MCF 10A (cell line): ENCODE measurements at places on chromosomes 6 and 20. TPM values are rescaled to one million over a fixed set of nuclear protein-coding genes. Genes with fewer than 3 reads are reported as not detected.

GRCh38 chr6:35247642-35248231 lies 11.8 kb upstream of the ZNF76 start:
- DNase-seq: no peak

GRCh38 chr20:37932919-37933318 lies 30.0 kb downstream of the VSTM2L start:
- no peak for DNase-seq

GRCh38 chr6:132866762-132867449 lies 52.5 kb downstream of the RPS12 start:
- DNase-seq: no peak

- no peak for DNase-seq
Observed at GRCh38 chr6:76706631-76707030, 634.2 kb upstream of the IMPG1 start.

RAMACL gene
- total RNA-seq: 5.3 and 5.8 TPM in 2 replicates

DNA sequence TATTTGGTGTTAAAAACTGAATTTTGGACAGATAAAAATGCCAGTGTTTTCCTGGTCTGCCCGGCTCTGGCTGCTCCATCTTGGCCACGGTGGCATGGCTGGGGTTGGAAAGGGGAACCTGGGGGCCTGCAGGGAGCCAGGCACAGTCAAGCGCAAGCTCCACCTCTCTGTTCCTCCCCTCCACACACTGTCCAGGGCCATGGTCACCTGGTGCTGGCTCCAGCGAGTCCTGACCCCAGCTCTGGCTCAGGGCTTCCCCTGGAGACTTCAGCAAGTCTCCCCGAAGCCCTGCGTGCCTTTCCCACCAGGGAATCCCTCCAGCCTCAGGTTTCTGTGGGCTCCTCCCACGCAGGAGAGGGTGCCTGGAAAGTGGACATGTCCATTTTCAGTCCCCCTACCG lies 298.5 kb downstream of the QKI start:
- no peak for DNase-seq

DNA sequence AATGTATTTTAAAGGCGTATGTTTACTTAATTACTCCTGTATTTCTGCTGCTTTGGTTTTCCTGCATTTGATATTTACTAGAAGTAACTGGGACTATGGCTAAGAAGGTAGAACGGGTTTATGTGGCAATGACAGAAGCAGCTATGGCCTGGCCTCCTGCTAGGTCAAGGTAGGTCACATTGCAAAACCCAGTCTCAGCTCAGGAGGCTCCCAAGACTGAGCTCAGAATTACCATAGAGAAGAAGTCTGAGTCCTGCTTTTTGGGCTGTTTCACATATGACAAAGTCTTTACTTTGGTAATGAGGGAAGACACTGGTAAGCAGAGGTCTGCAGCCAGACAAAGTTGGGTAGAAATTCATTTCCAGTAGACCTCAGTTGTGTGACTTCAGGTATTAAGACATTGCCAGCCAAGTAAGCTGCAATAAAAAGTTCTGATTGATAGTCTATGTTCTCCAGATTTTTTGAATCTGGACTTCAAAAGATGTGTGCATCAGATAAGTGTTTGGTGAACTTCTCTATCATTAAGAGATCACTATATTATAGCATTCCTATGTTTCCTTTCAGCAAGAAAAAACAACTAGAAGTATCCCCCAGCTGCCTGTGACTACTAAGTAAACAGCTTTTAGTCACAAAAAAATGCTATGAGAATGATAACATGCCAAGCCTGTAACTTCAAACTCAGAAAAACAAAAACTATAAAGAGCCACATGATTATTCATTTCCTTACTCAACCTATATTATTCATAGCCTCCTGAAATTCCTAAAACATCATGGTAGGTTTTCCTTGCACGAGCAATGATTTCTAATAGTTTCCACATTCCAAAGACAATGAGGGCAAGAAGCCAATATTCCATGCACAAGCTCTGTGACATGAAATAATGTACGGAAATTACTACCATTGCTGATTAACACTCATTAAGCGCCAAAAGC lies 312.3 kb downstream of the HAO1 start:
- DNase-seq: peak; percentile 63

OPRL1 gene
- 0.12 and 0.15 TPM in 2 replicates for total RNA-seq

HLA-DQB1 gene
- not detected in 2 replicates for total RNA-seq

GRCh38 chr6:7042654-7043545 lies 64.9 kb upstream of the RREB1 start:
- no peak for DNase-seq

MEP1A gene
- total RNA-seq: not detected in 2 replicates

DNA sequence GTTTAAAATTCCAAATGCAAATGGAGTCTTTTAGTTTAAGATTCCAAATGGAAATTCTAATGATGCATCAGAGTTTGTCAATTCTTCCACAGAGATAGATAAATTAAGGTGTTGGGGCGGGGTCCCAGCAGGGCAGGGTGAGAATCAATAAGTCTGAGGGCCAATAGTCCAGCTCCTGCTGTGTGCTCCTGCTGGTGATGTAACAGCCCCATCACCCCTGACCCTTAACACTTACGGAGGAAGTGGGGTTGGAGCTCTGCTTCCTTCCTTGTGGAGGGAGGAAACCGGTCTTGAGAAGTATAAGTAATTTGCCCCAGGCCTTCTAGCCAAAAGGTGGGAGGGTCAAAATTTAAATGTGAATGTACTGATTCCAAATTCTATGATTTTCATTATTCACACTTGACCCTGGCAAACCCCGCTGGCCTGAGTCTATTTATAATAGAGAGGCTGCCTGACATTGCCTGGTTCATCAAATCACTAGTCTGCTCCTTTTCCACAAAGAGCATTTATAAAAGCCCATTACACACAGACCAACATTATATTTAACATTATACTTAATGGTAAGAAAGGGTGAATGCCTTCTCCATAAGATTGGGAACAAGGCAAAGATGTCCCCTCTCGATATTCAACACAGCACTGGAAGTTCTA lies 17.2 kb downstream of the ZBTB2 start:
- DNase-seq: no peak

DNA sequence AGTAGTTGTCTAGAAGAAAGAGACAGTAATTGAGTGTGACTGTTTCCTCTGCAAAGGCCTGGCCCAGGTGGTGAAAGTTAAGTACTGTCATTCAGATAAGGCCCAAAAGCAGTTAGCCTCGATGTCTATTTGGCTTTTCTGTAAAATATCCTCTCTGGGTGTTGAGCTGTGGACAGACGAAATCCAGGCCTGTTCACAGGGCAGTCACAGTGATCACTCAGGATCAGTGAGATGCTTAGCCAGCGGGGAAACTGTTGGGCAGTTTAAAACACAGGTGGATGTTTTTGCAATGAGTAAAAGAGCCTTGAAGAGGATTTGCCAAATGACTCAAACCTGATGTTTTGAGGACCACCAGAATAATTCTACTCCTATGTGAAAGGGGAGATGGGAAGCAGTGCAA lies 22.0 kb upstream of the PRDM1 start:
- DNase-seq: no peak

GRCh38 chr6:148364056-148364824 lies 21.6 kb downstream of the SASH1 start:
- DNase-seq: peak; percentile 46

- no peak for DNase-seq
Observed at GRCh38 chr6:70404658-70405057, 8.7 kb upstream of the FAM135A start.

DNA sequence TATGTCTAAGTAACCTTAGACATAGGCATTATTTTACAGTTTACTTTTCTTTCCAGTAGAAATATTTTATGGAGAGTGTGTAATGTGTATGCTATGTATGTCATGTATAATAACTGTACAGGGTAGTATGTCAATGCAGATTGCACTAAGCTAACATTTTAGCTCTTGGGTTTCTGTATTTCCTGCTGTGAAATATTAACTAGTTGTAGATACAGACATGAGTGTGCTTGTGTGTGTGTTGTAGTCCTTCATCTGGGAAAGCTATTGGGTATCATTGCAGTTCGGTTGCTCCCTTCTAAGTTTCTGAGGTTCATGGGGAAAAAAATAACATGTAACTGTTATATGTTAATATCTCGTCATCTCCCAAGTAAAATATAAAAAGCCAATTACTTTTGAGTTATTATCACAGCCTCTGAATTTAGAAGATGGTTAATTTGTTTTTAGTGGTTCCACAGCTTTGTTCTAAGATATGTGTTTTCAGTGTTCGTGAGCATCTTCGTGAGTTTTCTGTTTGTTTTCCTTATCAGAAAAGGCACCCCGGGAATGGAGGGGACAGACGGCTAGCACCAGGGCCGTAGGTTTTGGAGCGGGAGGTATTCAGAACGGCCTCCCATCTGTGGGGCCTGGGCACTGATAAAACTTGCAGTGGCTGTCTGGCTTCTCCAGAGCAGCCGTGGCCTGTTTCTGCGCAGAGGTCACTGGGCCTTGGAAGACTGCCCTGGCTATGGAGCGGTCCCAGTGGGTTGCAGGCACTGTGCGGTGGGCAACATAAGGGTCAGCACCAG lies 215.0 kb downstream of the ARID1B start:
- DNase-seq: no peak

PRL gene
- total RNA-seq: not detected in 2 replicates

- no peak for DNase-seq
Observed at GRCh38 chr20:43846516-43846905, 68.1 kb upstream of the TOX2 start.

HSPA1B gene
- total RNA-seq: 29.8 and 51.6 TPM in 2 replicates

GRCh38 chr6:47256361-47256760 lies 53.3 kb downstream of the TNFRSF21 start:
- no peak for DNase-seq

- DNase-seq: no peak
Observed at GRCh38 chr6:142898927-142899895, 45.8 kb downstream of the HIVEP2 start.
